ENCODE measurements at places on chromosomes 7 and 10. TPM values are rescaled to one million over a fixed set of nuclear protein-coding genes. Genes with fewer than 3 reads are reported as not detected.

The FAM20C gene
- 7.7 TPM for total RNA-seq

DNA sequence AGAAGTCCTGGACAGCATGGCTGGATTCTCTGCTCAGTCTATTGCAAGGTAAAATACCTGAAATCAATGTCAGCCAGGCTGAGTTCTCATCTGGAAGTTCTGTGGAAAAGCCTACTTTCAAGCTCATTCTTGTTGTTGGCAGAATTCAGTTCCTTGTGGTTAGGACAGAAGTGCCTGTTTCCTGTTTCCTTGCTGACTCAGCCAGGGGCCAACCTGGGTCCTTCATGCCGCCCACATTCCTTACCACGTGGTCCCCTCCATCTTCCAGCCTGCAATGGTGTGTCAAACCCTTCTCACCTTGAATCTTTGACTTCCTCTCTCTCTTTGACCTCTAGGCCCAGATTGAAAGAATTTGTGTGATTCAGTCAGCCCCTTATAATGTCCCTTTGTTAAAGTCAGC lies 197.1 kb upstream of the STK17A start:
- peak; percentile 1 for DNase-seq

GRCh38 chr10:6014241-6014761 lies 37.0 kb upstream of the IL15RA start:
- peak; percentile 42 for DNase-seq

The DGKI gene
- total RNA-seq: 15.8 TPM

The FAM25C gene
- total RNA-seq: not detected

GRCh38 chr7:118642396-118642795 lies 417.9 kb downstream of the ANKRD7 start:
- DNase-seq: no peak

DNA sequence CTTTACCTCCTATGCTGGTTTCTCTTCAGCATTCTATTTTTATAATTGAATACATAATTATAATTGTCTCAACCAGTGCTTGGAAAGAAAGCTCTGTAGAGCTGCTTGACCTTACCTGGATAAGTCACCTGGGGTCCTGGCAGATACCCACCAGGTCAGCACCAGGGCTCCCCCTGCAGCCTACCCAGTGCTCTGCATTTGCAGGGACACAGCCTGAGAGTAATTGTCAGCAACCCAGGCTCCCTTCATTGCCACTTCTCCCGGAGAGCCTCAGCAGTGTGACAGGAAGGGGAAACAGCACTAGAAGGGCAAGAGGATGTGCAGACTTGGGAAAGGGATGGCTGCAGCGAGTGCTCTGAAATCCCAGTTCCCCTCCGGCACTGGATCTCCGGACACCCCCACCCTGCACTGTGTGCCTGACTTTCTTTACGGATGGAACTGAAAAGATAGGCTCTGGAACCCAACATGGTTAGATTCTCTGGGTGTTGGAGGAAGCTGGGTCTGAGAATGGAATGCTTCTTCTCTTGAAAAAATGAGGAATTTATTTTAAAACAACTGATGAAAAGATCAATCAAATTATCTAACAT lies 11.4 kb upstream of the PAX4 start:
- DNase-seq: no peak

The CTAGE15 gene
- total RNA-seq: not detected

DNA sequence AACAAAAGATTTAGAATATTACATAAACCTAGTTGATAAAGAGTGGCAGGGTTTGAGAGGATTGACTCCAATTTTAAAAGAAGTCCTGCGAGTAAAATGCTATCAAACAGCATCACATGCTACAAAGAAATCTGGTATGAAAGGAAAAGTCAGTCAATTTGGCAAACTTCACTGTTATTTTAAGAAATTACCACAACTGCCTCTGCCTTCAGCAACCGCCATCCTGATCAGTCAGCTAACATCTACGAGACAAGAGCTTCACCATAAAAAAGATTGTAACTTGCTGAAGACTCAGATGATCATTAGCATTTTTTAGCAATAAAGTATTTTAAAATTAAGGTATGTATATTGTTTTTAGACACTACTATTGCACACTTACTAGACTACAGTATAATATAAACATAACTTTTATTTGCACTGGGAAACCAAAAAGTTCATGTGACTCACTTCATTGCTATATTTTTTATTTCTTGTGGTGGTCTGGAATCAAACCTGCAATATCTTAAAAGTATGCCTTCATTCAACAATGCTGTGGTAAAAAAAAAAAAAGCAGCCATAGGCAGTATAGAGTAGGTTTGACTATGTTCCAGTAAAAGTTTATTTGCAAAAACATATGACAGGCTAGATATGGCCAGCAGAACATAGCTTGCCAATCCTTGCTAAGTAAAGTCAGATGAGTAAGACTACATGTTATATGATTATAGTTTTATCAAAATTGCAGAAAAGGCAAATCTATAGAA lies 74.4 kb downstream of the GLCCI1 start:
- peak; percentile 80 for DNase-seq

- DNase-seq: no peak
These were observed 12.8 kb downstream of the GCK start for GRCh38 chr7:44176486-44176885.

The UNCX gene
- total RNA-seq: not detected

Measured in IMR-90 (cell line).